Hematopoietic multipotent progenitor cell treated with erythropoietin and hydrocortisone succinate and interleukin-3 and kit ligand, for 15 days (in vitro differentiated cells): ENCODE measurements at places on chromosomes 12 and 14.
A peak's percentile ranks its signal among the peaks of the same experiment; 100 is the strongest.

DNA sequence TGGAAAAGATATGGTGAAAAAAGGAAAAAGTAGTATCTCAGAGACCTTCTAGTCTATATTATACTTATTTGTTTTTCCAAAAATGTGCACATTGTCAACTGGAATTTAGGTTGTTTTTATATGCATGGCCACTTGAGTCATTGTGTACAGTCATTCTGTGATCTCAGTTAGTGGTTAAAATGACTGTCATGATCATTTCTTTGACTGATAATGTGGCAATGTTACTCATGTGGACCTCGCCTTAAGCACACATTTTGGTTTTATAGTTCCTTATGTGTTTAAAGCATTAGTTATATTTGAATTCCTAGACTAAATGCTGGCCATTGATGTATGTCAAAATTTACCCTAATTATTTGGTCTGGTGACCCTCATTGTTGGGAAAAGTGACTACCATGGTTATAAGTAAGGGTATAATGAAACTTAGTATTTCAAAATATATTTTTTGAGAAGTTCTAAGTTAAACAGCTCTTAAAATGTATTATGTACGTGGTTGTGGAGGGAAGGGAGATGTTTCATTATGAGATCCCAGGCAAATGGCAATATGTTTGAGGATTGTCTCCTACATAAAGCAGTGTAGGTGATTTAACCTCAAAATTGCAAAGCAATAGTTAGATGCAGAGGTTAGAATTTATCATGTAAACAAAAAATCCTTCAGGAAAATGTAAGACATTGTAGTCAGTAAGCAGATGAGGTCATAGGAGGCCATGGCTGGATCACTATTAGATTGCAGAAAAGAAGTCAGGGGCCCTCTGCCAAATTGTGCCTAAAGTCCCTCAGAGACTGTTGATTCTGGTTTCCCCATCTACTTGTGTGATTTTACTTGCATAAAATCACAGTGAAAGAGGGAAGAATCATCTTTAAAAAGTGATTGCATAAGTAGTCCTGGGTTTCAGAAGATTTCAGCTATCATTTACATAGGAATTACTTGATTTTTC, 17.5 kb downstream of the PNMA1 start:
- peak; percentile 28 for DNase-seq

DNA sequence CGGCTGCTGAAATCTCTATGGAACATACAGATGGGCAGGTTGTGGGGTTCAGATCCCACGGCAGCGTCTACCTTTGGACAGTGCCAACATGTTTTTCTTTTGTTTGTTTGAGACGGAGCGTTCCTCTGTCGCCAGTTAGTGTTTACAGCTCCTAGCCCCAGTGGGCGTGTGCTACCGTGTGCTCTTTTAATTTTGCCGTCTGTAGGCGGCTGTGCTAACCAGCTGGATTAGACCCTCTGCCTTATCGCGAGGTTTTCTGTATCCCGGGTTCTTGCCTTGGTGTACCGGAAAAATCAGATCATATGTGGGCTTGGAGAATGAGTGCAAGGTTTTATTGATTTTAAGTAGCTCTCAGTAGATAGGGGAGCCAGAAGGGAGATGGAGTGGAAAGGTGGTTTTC, 9.8 kb upstream of the GALNT6 start:
- DNase-seq, result no peak

GRCh38 chr14:66131111-66131510, 355.1 kb upstream of the CCDC196 start:
- DNase-seq, result no peak

GRCh38 chr12:779745-780734, 27.7 kb downstream of the WNK1 start:
- peak; percentile 13 for DNase-seq

- DNase-seq, result no peak
These were observed 11.1 kb upstream of the SIVA1 start for GRCh38 chr14:104741803-104742251.

DNA sequence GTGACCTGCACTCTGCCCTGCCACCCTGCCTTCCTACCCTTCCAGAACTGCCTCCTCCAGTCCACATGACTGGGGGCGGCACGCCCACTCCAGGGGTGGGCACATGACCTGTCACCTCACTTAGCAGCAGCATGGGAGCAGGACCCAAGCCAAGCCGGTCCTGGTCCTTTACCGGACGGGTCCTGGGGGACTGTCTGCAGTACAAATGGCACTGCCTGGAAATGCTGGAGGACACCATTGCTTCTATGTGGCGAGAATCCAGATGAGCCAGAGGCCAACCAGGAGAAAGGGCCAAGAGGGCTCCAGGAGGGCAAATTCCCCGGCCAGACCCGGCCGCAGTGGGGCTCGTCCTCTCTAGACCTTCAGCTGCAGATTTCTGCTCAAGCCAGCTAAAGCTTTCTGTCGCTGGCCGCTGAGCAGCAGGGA, 33.1 kb downstream of the ITPK1 start:
- no peak for DNase-seq

GRCh38 chr14:100470523-100470897, 116.7 kb downstream of the BEGAIN start:
- no peak for DNase-seq

DNA sequence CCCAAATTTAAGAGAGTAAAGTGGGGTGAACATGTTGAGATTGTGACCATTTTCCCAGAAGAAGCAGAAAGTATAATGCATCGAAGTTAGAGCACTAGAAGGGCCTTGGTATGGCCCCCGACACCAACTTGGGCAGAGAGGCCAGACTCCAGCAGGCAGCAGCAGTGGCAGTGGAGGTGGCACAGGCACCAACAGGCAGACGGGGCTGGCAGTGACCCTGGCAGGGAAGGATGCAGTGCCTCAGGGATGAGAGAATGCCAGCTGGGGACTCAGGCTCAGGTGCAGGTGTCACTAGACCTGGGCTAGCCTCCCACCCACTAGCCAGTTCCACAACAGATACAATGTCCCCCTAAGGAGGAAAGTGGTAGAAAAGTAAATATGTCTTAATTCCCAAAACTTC, 27.7 kb upstream of the AMIGO2 start:
- no peak for DNase-seq

DNA sequence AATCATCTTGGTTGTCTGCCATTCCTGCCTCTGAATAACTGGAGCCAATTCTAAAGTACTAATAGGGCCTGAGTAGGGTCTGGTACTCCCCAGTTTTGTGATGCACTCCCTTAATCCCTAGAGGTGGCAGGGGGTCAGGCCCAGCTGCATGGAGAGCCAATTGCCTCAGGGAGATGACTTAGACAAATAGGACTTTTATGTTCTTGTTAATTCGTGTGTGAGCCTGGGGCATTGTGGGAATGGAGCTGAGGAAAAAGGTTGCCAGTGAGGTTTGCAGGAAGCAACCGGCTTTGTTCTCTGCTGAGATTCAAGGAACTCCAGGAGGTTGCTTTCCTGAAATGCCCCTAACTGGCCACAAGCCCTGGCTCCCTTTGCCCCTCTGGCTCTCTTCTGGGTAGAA, 6.8 kb upstream of the DCD start:
- no peak for DNase-seq

DNA sequence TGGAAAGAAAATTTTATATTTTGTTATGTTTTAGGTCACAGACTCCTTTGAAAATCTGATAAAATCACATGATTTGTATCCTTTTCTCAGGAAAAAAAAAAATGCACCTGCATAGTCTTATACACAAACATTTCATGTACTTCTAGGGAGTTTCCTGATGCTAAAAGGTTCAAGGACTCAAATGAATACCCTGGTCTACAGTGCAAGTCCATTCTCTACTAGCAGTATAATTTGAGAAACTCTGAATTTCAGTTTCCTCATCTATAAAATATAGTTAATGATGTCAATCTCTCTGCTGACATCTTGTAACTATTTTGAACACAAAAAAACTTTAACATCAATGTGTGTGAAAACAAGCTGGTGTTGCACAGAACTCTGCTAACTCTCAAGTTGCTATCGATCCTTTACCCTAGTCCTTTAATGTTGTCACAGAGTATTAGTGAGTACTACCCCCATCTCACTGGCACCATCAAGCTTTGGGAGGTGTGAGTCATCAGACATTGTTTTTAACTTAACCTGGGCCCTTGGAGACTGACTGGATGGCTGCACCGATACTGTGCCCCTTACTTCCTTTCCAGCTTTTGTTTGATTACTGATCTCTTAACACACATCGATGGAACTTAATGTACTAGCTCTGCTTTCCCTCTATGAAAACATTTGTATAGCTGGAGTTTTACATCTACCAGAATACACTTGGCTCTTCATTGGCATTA, 251.9 kb upstream of the SOX5 start:
- DNase-seq, result no peak

GRCh38 chr12:3545121-3545796, 54.3 kb downstream of the PRMT8 start:
- no peak for DNase-seq

GRCh38 chr14:105389976-105390848, 8.1 kb upstream of the TEX22 start:
- DNase-seq, result no peak

DNA sequence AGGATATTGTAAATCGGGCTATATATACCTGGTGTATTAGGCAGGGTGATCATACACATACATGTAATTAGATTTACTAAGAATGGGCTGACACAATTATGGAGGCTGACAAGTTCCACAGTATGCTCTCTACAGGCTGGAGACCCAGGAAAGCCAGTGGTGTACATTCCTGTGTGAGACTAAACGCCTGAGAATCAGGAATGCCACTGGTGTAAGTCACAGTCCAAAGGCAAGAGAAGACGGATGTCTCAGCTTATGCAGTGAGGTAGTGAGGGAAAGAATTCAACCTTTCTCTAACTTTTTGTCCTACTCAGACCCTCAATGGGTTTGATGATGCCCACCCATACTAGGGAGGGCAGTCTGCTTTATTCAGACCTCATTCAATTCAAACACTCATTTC, 57.1 kb downstream of the METTL25 start:
- DNase-seq, result no peak

- no peak for DNase-seq
These were observed 113.3 kb downstream of the FOXN3 start for GRCh38 chr14:89303456-89304435.

- no peak for DNase-seq
These were observed 121.1 kb upstream of the SYT10 start for GRCh38 chr12:33560653-33561208.
